Stimulated activated CD8-positive, alpha-beta memory T cell treated with anti-CD3 and anti-CD28 coated beads, Interleukin-15, amount 100 ng/mL, for 24 hours (primary cell): ENCODE measurements at places on chromosomes 2 and 18.

DNA sequence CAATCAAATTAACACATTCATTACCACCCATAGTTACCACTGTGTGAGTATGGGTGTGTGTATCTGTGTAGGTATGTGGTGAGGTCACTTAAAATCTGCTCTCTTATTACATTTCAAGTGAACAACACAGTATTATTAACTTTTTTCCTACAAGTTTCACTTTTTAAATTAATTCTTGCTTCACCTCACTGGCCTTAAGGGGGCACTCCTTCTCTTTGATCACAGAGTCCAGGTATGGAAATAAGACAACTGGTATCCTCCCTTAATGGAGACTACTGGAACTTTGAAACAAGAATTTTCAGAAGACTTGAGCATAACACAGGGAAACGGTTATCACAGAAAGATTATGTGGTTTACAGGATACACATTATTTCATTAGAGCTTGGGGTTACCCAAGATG is 255.8 kb downstream of the ASXL3 start:
- DNase-seq = no peak

DNA sequence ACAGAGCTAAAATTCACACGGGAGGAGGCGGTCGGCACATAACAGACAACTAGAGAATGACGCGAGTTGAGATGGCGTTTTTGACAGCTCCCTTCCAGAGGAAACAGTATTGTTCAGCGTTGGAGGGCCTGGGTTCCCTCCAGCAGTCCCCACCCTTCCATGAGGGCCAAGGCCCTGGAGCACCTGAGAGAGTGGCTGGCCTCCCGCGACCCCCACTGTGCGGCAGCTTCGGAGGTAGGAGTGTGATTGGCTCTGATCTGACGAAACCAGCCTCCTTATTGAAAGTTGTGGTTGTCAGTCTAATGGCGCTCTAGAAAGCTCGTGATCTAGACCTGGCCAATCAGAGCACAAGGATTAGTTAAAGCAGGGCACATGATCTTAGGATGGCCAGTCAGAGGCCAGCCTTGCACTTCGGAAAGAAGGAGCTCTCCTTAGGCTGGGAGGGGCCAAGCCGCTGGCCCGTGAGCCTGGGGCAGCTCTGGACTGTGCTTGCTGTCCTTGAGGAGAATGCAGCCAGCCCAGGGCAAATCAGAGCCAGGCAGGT is 104.5 kb upstream of the CELF4 start:
- DNase-seq = no peak

DNA sequence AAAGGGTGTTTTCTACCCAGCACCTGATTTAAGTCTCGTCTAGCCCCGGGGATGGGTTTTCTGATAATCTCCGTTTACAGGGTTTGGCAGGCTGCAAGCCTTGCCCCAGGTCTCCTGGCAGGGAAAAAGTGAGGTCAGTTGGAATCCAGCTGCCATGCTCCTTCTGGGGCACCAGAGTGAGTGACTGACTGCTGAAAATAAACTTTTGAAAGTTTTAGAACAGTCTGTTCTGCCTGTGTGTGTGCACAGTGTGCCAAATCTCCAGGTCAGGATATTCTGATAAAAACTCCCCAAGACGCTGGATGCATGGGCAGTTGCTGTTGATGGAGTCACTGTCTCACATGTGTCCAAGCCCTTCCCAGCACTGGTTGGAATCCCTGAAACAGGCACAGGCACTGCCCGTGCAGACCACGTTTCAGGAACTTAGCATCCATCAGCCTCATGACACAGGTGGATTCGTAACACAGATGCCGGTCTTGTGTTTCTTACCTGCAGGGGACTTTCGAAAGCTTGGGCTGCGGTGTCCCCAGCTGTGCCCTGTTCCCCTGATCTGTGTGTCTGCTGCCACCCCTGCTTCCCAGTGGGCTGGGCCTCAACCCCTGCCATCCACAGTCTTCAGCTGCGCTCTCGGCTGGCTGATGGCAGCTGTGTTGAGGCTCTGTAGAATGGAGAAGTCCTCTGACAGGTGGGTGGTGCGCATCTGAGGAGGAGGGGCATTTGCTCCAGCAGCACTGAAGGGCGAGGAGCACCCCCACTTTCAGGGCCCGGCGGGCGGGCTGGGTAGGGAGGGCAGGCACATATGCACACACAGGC is 65.0 kb downstream of the SH3RF3 start:
- DNase-seq = no peak

DNA sequence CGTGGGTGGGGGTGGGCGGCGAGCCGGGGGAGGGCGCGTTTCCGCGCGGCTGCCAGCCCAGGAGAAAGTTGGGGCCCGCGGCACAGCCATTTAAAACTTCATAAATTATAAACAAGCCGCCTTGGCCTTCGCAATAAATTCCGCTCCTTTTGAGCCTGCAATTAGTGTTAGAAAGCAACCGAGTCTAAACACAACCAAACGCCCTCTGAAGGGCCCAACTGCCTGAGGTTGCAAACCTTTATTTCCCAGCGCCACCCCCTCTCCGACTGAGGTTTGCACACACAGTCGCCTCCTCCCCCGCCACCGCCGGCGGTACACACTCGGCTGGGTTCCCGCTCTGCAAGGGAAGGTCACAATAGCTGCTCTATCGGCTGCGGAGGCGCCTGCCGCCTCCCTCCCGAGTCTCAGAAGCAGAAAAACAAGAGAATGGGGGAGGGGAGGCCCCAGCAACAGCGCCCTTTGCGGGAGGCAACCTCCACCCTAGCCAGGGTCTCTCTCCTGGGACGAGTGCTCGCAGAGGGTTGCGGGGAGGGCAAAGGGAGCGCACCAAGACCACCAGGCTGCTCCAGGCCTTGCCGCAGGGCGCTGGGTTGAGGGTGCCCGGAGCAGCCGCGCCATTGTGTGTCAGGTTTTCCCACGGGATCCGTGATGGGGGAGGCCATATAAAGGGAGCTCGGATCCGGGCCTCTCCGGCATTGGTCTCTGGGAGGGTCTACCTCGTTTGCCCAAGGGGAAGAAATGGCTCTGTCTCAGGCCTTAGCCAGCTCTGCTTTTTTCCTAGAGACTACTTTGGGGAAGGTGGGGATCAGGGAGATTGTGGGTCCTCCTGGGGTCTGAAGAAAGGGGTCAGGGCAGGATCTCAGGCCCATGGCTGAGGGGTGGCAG is 13.4 kb upstream of the HOXD1 start:
- DNase-seq = no peak

DNA sequence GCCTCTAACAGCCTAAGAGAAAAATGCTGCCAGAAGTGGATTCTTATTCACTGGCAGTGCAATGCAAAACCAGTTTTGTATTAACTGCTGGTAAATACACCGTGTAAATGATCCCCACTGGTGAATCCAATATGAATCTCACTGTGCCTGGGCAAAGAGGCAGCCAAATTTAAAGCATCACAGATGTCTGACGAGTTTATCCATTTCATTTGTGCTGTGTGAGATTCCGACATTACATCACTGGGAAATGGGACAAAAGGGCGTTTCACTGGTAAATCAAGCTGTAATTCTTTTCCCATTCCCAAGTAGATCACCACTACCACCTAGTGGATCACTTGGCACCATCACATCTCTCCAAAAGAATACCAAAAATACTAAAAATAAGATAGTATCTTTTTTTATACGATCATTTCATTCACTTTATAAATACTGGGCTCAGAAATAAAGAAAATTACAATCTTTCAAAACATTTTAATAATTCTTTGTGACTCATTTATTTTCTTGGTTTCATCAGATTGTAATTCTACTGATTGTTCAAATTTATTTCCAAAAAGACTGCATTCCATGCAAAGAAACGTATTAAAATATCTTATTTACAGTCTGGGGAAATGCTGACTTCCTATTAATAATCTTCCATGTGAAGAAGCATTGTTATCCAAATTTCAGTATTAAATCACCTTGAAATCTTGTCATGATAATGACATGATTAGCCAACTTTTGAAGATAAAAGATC is 125.6 kb downstream of the GRB14 start:
- DNase-seq = no peak

- DNase-seq = no peak
Measured at GRCh38 chr2:133416736-133417135, 151.5 kb downstream of the NCKAP5 start.

- no peak for DNase-seq
Measured at GRCh38 chr2:130957915-130958314, 121.2 kb downstream of the ARHGEF4 start.

GRCh38 chr2:180761224-180761623 is 219.2 kb upstream of the UBE2E3 start:
- no peak for DNase-seq

- no peak for DNase-seq
Measured at GRCh38 chr2:43842866-43843226, 4.1 kb downstream of the ABCG8 start.

GRCh38 chr2:31219131-31219969 is 2.0 kb upstream of the CAPN14 start:
- DNase-seq = no peak

GRCh38 chr2:219713110-219713509 is 85.7 kb downstream of the SLC4A3 start:
- no peak for DNase-seq

GRCh38 chr2:64454386-64455332 is 697 bp downstream of the LGALSL start:
- peak; percentile 5 for DNase-seq

GRCh38 chr18:7608781-7609201 is 41.7 kb downstream of the PTPRM start:
- no peak for DNase-seq

DNA sequence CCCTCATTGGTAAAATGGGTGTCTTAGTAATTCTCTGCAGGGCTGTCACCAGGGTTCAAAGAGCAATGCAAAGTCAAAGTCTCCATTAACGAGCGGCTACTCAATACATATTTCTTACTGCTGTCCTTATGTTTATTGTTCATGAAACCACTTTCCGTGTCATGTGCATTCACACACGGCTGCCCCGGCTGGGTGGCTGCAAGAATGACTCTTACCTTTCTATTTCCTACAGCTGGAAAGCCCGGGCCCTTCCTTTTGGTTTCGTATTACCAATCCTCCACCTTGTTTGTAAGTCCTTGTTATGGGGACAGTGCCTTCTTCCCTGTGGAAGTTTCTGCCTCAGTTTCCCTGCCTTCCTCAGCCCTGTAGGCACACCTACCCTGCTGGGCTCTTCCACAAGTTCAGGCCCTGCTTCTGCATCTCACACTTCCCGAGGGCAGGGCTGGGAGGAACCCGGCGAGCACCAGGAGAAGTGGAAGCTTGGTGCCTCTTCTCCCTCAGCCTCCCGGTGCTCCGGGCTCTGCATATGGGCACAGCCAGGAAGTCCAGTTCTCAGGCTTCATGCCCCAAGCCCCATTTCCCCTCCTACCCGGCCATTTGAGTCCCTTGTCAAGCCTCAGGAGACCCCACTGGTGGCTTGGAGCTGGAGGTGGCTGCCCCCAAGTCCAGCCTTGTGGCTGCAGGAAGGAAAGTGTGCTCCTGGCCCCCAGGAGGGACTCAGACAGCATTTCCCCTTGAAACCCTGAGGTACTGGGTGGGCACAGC is 18.7 kb upstream of the ACKR3 start:
- no peak for DNase-seq

DNA sequence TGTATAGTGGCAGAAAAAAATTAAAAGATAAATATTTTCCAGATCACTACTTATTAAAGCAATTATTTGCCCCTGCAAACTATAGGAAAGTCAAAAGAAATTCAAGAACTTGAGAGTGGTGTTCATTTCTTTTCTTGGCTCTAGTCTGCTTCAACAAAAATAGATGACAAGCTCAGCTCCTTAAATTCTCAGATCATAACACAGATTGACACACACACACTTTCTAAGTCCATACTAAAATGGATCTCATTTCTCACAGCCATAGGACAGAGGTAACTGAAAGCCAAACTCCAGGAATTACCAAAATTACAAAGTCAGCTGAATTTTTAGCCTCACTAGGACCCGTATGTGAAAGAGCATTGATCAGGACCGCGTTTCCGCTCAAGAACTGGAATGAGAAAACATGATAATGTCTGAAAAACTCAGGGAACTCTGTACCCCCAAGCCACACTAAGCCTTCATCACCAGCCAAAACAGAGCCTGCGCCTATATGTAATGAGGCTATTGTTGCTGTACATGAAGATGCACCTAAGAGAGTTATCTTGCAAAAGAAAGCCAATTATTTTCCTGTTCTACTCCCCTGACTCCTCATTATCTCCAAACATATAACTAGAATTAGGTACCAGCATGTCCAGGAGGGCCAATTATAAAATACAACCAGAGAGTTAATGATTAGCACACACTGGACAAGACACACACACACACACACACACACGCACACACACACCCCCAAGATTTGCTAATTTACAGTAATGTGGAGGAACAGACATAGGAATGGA is 16.5 kb upstream of the EFR3B start:
- DNase-seq = no peak

GRCh38 chr2:120330946-120331822 is 14.8 kb upstream of the INHBB start:
- no peak for DNase-seq

- DNase-seq = no peak
Measured at GRCh38 chr2:17646081-17646554, 105.6 kb downstream of the VSNL1 start.

GRCh38 chr2:30871440-30871839 is 64.2 kb upstream of the CAPN13 start:
- no peak for DNase-seq

DNA sequence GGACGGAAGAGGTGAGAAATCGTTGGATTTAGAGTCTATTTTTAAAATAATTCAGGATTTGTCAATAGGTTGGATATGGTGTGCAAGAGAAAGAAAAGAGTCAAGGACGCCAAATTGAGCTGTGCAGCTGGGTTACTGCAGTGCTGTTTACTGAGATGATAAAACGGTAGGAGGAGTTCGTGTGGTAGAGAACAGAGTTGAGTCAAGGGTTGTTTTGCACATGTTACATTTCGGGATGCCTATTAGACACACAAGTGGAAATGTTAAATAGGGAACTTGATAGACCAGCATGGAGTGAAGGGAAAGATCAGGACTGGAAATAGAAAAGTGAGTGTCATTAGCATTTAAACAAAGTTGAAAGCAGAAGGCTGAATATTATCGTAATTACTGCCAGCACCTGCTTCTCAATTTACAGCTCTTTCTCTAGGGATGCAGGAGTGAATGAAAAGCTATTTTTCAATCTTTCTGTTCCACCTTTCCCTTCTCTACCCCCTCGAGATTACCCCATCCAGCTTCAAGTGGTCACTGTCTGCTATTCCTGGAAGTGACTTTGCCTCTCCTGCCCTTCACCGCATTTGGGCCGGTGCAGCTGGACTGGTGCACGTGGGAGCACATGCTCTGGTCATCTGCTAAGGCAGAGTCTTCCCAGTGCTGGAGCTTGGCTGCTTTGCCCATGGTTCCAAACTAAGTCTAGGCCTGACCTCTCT is 30.3 kb downstream of the GPR75 start:
- DNase-seq = no peak

GRCh38 chr2:234448506-234449184 is 48.2 kb downstream of the ARL4C start:
- no peak for DNase-seq
